ENCODE measurements at places on chromosomes 5 and 9.

DNA sequence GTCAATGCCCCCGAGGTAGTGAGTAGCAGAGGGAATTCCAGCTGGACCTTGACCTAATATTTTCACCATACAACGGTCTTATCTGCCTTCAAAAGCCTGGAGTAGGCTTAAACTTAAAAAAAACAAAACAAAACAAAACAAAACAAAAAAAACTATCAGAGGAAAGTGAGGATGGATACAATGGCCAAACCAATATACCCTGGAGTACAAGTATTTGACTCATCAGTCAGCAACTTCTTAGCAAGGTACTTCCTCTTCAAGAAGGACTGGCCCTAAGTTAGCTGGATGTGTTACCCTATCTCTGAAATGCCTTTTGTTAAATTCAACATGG, 160.6 kb upstream of the GNA14 start:
- DNase-seq: no peak

DNA sequence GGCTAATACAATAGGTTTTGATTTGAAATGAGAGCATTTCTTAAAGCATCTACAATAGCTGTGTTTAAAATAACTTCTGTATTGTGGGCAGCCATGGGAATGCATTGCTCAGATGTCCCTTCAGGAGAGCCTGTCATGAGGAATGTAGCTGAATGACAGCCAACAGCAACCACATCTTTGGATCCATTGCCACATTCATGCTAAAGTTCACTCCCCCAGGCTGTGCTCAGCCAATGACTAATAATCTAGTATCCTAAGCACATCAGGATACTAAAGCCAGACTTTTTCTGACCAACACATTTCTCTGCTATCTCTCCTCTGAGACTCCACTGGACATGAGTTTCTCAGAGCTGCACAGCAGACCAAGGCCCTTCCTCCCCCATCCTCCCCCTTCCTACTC, 45.5 kb downstream of the HTR1A start:
- DNase-seq: no peak

- DNase-seq: no peak
Observed at GRCh38 chr5:66931651-66932050, 264.9 kb downstream of the CD180 start.

DNA sequence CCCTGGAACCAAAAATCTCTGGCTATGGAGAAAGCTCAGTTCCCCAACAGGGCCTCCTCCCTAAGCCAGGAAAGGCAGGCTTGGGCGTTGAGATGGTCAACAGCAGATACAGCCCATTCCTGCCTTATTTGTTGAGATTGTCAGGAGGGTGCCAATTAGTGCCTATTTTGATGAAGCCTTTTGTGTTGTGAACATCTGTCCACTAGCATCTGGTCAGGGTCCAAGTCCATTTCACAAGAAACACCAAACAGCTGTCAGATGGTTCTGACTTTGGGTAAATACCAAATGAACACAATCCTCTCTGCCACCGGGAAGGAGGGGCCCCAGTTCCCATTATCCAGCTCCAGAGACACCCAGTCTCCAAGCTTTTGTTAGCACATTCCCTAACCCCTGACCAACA, 19.9 kb downstream of the SEMA6A start:
- DNase-seq: no peak

DNA sequence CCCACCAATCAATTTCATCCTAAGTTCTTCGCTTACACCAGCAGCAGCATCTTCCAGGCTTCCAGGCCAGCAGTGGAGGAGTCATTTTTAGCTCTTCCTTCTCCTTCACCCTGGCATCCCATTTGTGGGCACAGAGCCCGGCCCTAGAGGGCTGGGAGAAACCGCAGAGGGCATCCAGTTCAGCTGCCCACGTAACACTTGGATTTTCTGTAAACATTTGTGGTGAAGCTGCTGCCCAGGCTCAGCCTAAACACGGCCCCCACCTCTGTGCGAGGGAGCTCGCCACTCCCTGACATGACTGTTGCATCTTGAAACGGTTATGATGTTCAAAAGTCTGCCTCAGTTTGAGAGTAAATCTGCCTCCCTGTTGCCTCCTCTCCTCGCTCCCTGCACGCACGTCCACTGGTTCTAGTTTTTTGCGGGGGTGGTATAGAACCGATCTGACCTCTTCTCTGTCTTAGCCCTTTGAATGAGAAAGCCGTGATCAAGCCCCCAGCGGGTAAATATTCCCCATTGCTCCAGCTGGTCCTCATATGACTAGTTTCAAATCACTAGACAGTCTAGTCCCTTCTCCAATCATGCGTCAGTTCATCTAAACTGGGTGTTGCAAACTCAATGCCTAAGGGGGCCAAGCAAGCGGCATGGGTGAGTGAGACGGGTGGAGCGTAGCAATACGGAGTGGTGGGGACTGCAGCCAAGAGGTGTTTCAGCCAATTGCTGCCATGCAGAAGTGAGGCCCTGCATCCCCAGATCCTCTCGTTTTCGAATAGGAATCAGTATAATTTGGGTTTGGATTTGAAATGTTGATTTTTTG, 34.9 kb upstream of the N4BP3 start:
- no peak for DNase-seq

DNA sequence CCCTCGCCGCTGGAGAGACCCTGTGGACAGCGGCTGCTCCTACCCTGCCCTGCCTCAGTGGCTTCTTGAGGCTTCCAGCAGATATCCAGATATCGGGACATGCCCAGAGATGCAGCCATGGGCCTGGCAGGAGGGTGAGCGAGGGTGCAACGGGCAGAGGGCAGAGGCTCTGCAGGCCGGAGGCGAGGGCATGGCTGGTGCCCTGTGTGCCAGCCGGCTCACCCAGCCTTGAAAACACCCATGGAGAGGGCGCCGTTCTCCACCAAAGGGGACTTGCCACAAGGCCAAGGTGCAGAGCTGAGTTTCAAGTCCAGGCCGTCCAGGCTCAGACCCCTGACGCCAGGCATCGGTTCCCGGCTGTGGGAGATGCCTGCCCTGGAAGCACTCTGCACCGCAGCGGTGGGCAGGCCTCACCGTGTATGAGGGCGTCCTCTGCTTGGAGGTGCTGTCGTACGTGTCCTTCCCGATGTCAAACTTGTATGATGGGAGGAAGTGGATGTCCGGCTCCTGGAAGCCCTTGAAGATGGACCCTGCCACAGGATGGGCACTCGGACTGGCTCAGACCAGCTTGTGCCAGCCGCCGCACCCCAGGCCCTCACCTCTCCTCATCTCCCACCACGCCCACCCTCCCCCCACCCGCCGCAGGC, 8.9 kb downstream of the INPP5E start:
- DNase-seq: no peak

- no peak for DNase-seq
Observed at GRCh38 chr5:173065155-173065554, 9.0 kb downstream of the CREBRF start.

GRCh38 chr5:169740435-169740834, 103.4 kb downstream of the DOCK2 start:
- no peak for DNase-seq

GRCh38 chr9:96654450-96655197, 493 bp downstream of the PRXL2C start:
- DNase-seq: peak; percentile 83

DNA sequence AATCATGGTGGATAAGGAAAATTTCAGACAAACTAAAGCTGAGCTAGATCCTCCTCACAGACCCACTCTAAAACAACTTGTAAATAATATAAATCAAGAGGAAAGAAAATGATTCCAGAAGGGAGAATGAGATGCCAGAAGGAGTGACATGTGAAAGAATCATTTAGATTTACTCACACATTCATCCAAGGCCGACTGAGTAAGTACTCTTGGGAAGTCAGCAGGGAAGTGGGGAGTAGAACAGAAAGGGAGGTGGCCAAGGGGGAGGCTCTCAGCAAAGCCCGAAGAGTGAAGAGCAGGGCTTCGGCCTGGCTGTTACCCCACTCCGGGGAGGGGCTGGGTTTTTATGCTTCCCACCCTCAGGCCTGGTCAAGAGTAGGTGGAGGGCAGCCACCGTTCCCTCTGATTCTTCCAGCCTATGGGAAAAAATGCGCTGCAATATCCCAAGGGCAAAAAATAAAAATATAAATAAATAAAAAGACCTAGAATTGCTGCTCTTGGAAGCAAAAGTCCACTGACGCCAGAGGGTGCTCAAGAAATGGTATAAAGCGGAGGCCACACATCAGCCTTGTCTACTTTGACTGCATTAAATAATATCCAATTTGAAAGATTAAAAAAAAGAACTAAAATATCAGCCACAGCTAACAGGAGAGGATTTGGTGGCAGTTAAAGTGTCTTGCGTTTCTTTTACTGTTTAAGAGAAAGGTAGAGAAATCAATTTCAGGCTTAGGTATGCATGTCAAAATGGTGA, 110.2 kb upstream of the COL5A1 start:
- no peak for DNase-seq

- no peak for DNase-seq
Observed at GRCh38 chr5:24232041-24232440, 412.7 kb downstream of the CDH10 start.

GRCh38 chr5:6812800-6813731, 99.8 kb downstream of the TENT4A start:
- no peak for DNase-seq

- no peak for DNase-seq
Observed at GRCh38 chr9:18437315-18438201, 36.4 kb upstream of the ADAMTSL1 start.

DNA sequence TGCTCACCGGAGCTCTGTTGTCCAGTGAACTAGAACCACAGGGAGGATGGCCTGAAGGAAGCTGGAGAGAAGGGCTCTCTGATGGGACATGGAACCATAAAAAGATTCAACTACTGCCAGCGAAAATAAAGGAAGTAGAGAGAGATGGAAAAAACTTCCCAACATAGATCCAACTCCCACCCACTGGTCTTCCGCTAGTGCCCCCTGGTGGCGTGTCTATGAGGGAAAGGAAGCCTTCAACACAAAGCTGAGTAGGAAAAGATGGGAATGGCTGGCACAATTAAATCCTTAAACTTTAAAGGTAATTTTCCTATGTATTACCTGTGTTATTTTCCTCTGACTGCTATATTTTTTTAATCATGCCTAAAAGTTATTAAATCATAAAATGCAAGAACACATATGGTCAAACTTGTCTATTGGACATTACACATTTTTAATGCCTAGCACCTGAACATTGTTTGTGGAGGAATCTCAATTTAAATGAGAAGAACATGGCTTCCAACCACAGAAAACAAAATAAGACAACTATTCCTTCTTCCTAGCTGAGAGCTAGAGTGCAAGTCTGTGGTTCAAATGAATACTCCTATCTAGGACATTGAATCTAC, 51.5 kb downstream of the CEP120 start:
- DNase-seq: peak; percentile 24

DNA sequence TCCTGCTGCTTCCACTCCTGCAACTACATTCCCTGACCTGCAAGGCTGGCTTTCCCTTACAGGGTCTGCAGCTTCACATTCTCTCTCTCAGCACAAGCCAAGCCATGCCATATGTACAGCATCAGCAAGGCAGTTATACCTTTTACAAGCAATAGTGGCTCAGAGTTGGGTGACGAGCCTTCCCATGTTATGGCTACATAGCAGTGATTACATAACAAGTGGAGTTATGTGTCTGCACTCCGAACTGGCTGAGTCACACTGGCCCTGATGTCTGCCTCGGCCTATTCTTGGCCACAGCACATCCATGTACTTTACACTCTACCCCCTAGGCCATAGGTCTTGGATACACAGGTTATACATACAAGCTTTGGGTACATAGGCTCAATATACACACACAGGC, 52.0 kb upstream of the SNCAIP start:
- DNase-seq: no peak

GRCh38 chr5:59357381-59357977, 536.0 kb downstream of the PDE4D start:
- DNase-seq: no peak

- DNase-seq: no peak
Observed at GRCh38 chr5:67731886-67732285, 483.7 kb upstream of the PIK3R1 start.

DNA sequence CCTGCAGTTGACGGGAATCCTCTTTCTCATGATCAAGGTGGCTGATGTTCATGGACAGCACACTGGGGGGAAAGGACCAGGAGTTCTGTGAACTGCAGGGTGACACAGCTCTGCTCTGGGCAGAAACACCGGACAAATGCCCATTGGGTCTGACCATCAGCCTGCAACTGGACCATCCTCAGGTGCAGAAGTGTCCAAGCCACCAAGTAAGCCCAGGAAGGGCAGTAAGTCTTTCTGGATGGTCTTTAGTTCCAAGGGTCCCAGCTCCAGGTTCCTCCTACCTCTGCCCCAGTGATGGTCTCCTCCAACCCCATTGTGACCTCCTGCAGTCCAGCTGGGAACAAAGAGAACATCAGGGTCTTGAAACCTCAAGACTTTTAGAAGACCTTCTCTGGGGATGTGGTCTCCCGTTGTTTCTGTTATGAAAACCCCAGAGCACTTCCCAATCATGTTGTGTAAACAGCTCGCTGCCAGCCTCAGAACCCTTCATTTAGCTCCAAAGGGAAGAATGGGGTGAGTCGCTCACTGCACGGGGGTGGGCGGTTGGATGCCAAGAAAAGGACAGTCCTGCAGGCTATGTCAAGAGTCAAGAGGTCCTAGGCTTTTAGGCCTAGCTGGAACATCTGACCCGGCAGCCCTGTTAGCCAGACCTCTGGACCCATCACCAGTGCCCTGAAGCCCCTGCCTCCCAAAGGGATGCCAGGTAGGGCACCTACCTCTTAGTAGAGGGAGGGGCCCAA, 41.8 kb upstream of the TCF7 start:
- DNase-seq: peak; percentile 18

Data from activated T-cell treated with anti-CD3 and anti-CD28 coated beads, Interleukin-2, amount 50 U/mL, for 1 hour (primary cell).